ENCODE measurements at places on chromosomes 3 and 15.

DNA sequence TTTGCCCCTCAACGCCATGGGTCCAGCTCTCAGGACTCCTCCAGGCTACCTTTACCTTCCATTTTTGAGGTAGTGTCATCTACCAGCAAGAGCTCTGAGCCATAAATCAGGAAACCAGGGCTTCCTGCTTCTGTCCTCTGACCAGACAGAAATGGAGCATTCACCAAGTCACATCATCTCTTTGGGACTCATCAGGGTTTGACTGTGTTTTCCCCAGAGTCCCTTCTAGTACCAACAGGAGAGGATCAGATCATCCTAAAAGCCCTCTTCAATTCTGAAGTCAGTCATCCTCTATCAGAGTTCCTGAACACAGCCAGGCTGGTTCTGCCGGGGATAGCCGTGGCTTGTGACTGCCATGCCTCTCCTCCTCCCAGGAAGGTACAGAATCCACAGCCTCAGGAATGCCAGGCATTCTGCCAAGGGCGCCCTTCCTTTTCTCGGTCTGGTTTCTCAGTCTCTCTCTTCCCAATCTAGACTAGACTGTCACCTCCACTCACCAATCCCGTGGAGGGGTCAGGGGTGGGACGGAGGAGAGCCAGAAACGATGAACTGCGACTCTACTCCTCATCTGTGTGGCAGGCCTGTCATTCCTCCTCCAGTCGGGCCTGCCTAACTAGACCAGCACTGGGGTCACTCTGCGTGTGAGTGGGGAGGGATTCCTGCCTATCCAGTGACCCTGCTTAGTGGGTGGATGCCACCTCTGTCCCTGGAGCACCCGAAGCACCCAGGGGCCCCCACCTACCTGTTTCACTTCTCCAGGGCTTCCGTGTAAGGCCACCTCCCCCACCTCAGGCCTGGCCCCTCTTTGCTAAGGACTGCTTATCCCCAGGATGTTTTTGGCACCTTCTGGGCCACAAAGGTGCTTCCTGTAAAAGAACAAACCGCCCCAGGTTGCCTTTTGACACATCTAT is 30.9 kb downstream of the CCNL1 start:
- no peak for DNase-seq

DNA sequence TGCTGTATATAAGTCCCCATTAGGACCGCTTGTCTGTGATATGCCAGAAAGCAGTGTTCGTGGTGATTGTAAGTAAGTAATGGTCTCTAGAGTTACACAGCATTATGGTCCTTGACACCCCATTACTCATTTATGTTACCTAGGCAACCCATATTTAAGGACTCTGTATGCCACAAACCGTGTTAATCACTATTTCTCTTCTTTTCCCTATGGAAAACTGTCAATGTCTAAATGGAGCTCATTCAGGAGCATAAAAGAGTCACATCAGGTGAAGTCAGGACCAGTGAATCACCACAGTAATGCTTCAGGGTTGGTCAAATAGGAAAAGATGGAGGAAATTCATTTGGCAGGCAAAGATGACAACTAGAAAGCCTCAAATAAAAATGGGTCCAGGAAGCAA is 146.6 kb upstream of the PEX5L start:
- DNase-seq = no peak

GRCh38 chr3:155292133-155292532 is 1.4 kb downstream of the STRIT1 start:
- DNase-seq = no peak

- no peak for DNase-seq
Observed at GRCh38 chr3:95277613-95278012, 1214.8 kb downstream of the NSUN3 start.

GRCh38 chr15:65195548-65195923 is 10.4 kb upstream of the CLPX start:
- DNase-seq = no peak

DNA sequence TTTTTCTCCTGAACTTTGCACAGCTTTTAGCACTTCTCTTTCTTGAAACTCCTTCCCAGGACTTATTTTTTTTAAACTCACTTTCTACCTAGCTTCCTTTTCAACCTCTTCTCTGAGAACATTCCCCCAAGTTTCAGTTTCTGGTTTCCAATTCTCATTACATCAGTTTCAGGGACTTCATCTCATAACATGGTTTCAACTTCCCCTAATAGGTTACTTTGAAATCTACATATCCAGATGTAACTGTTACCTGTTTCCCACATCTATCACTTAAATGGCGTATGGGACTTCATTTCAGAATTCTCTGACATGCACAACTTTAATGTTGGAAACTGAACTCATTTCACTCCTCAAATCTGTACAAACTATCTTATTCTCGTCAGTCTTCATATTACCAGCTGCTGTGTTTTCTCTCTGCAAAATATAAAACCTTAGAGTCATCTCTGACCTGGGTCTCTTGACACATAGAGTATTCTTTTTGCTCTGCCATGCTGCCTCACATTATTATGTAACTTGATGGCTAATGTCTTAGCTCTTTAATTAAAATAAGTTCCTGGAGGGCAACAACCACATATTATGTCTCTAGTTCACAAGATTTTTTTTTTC is 58.4 kb downstream of the NME9 start:
- peak; percentile 22 for DNase-seq

DNA sequence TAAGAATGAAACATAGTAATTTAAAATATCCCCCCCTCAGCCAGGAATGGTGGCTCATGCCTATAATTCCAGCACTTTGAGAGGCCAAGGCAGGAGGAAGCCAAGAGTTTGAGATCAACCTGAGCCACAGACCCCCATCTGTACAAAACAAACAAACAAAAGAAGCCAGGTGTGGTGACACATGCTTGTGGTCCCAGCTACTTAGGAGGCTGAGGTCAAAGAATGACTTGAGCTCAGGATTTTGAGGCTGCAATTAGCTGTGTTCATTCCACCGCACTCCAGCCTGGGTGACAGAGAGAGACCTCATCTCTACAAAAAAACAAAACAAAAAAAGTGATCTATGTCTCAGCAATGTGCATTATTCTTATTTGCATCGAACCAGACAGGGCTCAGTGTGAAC is 800.8 kb downstream of the MCTP2 start:
- no peak for DNase-seq

DNA sequence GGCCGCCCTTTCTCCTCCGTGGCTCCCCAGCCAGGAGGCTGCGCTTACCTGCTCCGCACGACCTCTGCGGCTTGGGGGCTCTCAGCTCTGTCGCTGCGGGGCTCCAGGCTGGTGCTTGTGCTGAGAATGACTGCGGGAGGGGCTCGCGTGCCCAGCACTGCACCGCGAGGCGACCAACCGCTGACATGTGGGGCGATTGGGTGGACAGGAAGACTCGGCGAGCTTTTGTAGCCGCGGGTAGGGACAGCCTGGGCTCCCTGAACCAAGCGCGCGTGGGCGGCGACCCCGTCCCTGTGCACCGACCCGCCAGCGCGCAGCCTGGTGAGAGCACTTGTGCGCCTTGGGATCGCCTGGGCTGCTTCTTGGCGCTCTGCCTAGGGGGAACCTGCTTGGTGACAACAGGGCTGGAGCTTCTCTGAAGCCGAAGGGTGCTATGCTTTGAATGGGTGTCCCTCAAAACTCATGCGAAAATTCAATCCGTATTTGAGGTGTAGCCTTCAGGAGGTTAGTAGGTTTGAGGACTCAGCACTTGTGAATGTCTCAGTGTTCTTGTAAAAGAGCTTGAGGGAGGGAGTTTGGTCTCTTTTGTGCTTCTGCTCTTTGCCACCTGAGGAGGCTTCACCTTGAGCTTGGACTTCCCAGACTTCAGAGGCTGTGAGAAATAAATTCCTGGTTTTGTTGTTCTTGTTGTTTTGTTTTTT is 50.4 kb downstream of the IL12A start:
- peak; percentile 31 for DNase-seq

DNA sequence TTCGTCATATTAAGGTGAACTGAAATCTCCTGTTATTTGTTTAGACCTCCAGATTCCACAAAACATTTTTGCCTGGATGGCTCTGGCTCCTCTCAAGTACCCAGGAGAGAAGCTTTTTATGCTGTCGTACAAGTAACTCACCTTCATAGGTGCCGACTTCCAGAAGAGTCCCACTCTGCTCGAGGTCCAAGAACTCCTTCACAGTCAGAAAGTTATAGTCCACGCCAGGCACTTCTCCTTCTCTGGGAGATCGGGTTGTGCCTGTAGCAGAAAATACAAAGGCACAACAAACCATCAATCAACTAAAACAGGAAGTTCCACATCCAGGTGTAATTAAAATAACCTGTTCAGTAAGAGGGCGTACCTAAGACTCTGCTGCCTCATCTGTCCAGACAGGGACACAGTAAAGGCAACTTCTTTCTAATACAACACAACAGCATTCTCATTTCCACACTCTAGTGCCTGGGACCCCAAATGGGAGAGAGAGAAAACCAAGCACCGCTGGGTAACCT is 545.3 kb downstream of the MAGI1 start:
- no peak for DNase-seq

DNA sequence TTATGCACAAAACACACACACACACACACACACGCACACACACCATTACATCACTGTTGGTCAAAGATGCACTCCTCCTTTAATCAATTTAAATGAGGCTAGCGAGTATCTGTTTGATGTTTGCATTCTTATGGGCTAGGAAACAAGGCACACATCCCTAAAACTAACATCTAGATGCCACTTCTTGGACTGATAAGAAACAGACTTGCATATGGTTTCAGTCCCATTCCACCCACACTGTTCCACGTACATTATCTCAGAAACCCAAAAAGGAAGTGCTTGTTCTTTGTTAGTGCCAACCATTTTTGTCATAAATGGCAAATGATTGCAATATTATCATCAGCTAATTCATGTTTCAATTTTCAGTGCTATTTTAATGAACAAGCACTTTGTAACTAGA is 69.5 kb downstream of the CCR1 start:
- DNase-seq = no peak

GRCh38 chr3:40290396-40290795 is 19.1 kb upstream of the EIF1B start:
- no peak for DNase-seq
